ENCODE measurements at places on chromosomes 12 and 14. TPM values are rescaled to one million over a fixed set of nuclear protein-coding genes. Genes with fewer than 3 reads are reported as not detected.

ACOT4 gene
- total RNA-seq: 4.5 TPM

DNA sequence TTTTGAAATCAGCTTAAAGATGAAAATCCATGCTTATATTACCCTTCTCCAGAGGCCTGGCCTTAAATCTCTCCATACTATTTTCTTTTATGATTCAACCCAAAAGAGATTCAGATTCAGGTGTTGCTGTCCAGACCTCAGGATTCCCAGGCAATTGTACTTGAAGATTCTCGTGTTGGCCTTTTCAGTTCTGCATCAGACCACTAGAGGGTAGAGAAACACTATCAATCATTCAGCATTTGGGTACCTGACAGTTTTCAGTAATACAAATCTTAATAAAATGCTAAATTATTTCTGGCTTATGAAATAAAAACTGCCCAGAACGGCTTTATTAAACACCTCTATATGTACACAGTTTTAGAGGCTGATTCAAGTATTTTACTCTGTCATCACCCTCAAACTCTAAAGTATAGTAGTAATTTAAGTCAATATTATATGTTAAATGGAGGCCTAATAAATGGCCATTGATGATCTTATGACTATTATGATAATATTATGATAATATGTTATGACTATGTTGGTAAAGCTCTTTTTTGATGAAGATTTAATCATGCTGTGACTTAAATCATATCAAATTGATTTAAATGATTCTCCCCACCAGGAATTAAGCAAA, 301.1 kb downstream of the DUSP6 start:
- H3K27me3 ChIP-seq: no peaks in the 10 kb centered on the region
- DNase-seq: no peak
- H3K4me1 ChIP-seq: no peaks in the 10 kb centered on the region
- H3K36me3 ChIP-seq: no peaks in the 10 kb centered on the region
- no peak overlapping the region for H3K4me3 ChIP-seq

DNA sequence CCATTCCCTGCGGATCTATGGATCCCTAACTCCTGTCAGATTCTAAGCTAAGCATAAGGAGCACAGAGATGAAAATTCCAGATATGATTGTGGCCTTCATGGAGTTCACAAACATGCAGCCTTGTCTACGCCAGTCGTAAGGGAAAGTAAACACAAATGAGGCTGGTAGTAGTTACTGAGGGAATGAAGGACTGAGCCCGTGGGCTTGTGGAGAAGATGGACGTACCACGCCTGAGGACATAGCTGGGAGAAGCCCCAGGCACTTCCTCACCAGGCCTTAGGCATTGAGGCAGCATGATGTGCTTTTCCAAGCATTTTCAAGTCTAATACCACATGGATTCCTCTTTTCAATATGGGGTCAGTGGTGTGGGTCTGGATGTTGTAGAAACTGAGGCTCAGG, 515.2 kb downstream of the BCL11B start:
- H3K4me1 ChIP-seq: no peaks in the 10 kb centered on the region
- no peaks in the 10 kb centered on the region for H3K36me3 ChIP-seq
- no peak overlapping the region for H3K27ac ChIP-seq
- DNase-seq: no peak

DNA sequence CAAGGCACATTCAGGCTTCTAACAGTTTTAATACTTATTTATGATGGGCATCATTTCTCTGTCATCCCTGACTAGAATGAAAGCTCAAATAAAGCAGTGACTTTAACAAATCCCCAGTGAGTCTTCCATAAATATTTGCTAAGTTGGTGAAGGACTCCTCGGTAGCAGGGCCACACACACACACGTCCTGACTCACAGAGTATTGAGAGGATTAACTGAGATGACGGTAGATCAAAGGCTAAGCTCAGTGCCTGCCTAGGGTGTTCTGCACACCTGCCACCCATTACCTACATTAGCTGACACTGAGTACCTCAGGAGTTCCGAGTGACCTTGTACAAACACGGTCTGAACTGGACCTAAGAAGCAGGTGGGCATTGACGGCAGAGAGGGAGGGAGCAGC, 197.3 kb upstream of the SFSWAP start:
- H3K4me3 ChIP-seq: no peak overlapping the region
- no peaks in the 10 kb centered on the region for H3K4me1 ChIP-seq
- H3K36me3 ChIP-seq: no peaks in the 10 kb centered on the region
- no peak overlapping the region for H3K27ac ChIP-seq
- H3K27me3 ChIP-seq: no peaks in the 10 kb centered on the region

DNA sequence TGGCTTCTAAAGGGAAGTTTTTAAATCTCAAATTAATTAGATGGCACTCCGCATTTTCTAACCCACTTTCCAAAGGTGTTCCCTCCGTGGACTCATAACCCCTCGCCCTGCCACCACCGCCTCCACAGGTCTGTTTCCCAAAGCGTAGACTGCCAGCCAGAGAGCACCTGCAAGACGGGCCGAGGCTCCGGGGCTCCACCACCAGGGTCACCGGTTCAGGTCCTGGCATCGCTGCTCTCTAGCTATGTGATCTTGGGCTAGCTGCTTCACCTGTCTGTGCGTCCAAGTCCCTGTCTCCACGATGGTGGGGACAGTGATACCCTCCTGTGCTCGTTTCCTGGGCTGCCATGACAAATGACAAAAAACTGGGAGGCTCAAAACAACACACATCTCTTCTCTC, 11.5 kb downstream of the RIMBP2 start:
- no peak for DNase-seq
- no peak overlapping the region for H3K4me3 ChIP-seq
- H3K4me1 ChIP-seq: no peaks in the 10 kb centered on the region
- no peaks in the 10 kb centered on the region for H3K36me3 ChIP-seq
- H3K27ac ChIP-seq: no peak overlapping the region
- H3K27me3 ChIP-seq: no peaks in the 10 kb centered on the region

LRTM2 gene
- total RNA-seq: not detected

SYNJ2BP gene
- total RNA-seq: 42.3 TPM

NEMF gene
- total RNA-seq: 57.4 TPM

DNA sequence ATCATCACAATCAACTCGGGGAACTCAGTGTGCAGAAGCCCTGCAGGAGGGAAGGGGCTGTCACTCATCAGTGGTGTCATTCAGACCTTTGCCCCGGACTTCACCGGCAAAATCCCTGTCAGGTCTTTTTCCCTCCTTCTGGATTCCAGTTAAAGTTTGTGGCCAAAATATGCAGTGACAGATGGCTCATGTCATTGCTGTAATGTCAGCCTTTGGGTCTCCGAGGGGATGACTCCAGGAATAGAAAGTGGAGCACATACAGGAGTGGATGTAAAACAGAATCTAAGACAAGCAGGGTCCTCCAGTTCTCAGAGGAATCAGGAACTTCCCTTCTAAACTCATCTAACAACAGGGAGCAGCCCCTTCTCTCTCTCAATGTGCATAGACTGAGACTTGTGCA, 130.3 kb upstream of the RASSF8 start:
- no peak overlapping the region for H3K4me3 ChIP-seq
- DNase-seq: no peak
- no peak overlapping the region for H3K27ac ChIP-seq
- no peaks in the 10 kb centered on the region for H3K27me3 ChIP-seq
- H3K4me1 ChIP-seq: no peaks in the 10 kb centered on the region

DNA sequence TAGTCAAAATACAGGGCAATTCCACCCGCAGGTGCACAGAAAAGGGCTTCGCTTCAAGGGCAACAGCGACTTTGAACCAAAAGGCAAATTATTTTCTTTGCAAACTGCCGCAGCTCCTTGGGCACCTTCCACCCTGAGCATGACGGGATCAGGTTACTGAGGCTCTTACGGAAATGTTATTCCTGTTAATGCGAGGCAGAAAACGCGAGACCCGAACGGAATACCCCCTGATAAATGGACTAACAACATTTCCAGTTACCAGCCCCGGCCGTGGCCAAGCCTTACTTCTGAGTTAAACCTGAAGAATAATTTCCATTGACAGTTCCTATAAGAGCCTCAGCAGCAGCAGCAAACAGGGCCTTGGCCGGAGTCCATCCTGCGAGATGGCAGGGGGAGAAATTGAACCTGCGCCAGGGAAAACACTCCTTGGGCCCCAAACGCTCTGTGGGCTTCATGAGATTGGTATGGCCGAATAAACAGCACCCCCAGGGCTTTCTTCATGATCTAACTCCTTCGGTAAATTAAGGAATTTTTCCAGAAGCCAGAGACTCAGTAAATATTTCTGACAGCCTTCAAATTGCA, 70.0 kb upstream of the DICER1 start:
- DNase-seq: no peak
- H3K27me3 ChIP-seq: no peaks in the 10 kb centered on the region
- no peak overlapping the region for H3K4me3 ChIP-seq
- H3K36me3 ChIP-seq: no peaks in the 10 kb centered on the region

DNA sequence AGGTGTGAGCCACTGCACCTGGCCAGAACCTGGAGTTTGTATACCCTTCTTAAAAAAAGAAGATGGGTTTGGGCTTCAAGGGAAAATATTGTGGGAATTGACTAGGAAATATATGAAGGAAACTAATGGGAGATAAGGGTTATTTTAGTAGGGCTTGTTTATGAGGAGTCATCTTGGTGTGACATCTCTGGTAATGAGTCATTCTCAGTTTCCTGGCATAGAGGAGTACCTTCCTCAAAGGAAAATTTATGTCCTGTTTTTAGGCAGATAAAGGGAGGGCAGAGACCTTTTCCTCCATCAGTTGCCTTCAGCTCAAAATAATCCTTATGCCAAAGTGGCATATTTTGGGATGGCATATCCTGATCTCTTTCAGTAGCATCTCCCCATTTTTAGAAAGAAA, 30.6 kb upstream of the NFKBIA start:
- DNase-seq: no peak
- no peak overlapping the region for H3K4me3 ChIP-seq
- no peaks in the 10 kb centered on the region for H3K4me1 ChIP-seq
- H3K27me3 ChIP-seq: no peaks in the 10 kb centered on the region

DNA sequence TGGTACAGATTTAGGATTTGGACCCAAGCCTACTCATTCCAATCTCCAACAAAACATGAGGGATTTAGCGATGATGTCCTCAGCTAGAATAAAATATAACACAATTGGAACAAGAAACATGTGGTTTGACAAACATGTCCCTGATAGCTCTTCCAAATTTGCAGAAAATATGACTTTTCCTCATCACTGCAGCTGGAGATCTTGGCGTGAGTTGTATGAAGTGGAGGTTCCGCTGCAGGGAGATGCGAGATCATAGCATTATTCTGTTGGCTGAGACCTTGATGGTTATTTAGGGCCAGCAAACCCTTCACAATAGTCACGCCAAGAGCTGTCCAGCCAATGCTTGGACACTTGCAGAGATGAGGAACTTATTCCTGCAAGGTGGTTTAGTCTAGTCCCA, 413.4 kb upstream of the TBX3 start:
- no peak overlapping the region for H3K27ac ChIP-seq
- H3K36me3 ChIP-seq: no peaks in the 10 kb centered on the region
- H3K4me1 ChIP-seq: peaks cover 5% of the 10 kb centered on the region
- no peak overlapping the region for H3K4me3 ChIP-seq

DNA sequence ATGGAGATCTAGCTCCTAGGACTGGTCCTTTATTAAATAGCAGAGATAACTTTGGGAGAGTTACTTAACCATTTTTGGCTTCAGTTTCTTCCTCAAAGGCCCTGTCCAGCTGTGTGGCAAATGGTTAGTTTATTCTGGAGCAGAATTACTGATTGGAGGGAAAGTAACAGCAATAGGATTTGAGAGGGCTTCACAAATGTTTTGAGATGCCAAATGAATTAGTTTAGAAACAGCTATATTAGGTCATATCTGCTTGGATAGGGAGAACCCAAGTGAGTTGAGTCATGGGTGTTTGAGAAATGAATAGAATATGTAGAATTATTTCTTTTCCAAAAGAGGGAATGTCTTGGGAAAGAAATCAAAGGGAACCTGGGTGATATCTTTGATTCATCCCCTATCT, 17.5 kb downstream of the RASSF3 start:
- H3K27me3 ChIP-seq: no peaks in the 10 kb centered on the region
